8988T (cell line): ENCODE measurements at places on chromosomes 7 and 10.

DNA sequence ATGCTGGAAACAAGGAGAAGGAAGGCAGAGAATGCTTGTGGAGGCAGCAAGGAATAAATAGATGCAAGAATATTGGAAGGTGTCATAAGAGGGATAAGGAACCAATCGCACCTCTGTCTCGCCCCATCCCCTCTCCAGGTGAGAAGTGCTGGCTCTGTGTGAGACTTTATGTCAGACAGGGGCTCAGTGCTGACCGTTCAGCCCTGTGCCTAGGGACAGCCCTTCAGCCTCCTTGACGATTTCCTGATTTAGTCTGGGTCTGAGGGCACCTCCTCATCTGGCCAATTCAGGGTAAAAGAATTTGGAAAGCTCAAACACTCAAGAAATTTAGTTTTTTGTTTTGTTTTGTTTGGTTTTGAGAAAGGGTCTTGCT lies 54.9 kb downstream of the FAM241B start:
- DNase-seq: no peak

DNA sequence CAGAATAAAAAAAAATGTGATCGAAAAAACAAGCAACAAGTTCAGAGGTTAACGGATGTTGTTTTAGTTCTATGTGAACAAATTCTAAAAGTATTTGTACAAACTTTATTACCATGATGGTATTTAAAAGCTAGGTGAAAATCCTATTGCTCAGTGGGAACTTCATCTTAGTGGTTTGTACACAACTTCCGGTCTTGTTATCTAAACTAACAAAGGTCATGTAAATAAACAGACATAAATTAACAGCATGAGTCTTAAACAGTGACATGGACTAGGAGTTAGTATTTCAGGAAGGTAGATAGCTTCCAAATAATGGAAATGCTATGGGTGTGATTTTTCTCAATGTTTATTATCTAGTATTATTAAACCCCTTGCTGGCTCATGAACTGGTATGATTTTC lies 83.8 kb downstream of the SPAG6 start:
- DNase-seq: no peak

- no peak for DNase-seq
These were observed 19.5 kb downstream of the MYH16 start for GRCh38 chr7:99292127-99292526.

GRCh38 chr7:92877367-92877766 lies 41.0 kb upstream of the CDK6 start:
- no peak for DNase-seq

GRCh38 chr10:19310066-19310465 lies 261.5 kb downstream of the MALRD1 start:
- no peak for DNase-seq

GRCh38 chr10:132963430-132963960 lies 21.1 kb upstream of the CFAP46 start:
- DNase-seq: no peak

GRCh38 chr10:129914960-129915359 lies 49.1 kb downstream of the EBF3 start:
- no peak for DNase-seq

GRCh38 chr7:87735360-87735759 lies 107.2 kb downstream of the RUNDC3B start:
- no peak for DNase-seq

DNA sequence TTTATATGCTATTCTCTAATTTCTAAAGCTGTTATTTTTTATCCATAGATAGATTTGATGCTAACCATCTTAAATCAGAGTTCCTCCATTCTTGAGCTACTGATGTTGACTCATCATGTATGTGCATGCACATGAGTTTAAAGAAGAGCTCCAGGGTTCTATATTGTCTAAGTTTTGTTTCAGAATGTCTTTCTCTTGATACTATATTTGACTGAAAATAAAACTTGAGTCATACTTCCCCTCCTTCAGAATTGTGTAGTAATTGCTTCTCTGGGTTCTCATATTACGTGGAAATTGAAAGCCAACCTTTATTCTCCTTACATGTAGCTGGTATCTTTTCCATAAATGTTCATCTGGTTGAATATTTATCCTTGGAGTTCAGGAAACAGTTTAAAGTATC lies 89.4 kb downstream of the LRRTM3 start:
- DNase-seq: no peak

GRCh38 chr7:157821959-157822687 lies 485.3 kb downstream of the DNAJB6 start:
- DNase-seq: no peak

GRCh38 chr10:3438606-3439005 lies 266.0 kb upstream of the PITRM1 start:
- no peak for DNase-seq

- DNase-seq: no peak
These were observed 32.1 kb upstream of the RHEB start for GRCh38 chr7:151551820-151552219.

- DNase-seq: no peak
These were observed 189.0 kb downstream of the TCF7L2 start for GRCh38 chr10:113138937-113139585.

DNA sequence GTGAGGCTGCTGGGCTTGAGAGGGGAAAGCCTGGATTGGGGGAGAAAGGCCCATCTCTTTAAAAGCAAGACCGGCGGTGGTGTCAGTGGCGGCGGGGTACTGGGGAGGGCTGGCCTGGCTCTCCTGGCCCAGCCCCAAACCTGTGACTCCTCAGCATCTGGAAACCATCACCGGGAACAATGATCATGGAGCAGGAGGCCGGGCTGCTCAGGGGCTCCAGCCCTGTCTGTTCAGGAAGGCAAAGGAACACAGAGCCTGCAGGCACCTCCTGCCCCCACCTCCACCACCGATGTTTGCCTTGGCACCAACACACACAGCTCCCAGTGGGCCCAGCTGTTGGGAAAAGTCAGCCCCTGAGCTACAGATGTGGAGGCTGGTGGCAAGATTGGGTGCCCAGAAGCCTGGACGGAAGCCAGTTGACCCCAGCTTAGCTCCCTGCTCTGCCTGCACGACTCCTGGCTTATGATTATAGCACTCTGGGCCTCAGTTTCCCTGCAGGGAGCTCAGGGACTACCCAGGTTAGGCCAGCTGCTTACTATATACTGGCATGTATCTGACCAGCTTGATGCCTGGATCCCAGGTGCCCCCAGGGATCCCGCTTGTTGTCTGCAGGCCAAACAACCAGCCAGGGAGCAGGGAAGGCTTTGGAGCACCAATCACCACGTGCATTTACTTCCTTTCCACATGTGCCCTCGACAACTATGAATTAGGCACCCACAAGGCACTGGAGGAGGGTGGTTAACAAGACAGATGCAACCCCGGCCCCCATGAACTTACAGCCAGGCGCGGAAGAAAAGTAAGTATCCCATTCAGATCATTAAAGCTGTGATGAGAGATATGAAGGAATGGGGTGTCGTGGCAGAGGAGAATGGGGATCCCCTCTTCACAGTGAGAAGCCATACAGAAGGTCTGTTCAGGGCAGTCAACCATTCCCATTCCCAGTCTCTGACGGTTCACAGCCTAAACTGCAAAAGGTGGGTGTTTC lies 37.3 kb downstream of the ZCCHC24 start:
- no peak for DNase-seq

- DNase-seq: no peak
These were observed 927.1 kb upstream of the MBL2 start for GRCh38 chr10:53699684-53700083.

DNA sequence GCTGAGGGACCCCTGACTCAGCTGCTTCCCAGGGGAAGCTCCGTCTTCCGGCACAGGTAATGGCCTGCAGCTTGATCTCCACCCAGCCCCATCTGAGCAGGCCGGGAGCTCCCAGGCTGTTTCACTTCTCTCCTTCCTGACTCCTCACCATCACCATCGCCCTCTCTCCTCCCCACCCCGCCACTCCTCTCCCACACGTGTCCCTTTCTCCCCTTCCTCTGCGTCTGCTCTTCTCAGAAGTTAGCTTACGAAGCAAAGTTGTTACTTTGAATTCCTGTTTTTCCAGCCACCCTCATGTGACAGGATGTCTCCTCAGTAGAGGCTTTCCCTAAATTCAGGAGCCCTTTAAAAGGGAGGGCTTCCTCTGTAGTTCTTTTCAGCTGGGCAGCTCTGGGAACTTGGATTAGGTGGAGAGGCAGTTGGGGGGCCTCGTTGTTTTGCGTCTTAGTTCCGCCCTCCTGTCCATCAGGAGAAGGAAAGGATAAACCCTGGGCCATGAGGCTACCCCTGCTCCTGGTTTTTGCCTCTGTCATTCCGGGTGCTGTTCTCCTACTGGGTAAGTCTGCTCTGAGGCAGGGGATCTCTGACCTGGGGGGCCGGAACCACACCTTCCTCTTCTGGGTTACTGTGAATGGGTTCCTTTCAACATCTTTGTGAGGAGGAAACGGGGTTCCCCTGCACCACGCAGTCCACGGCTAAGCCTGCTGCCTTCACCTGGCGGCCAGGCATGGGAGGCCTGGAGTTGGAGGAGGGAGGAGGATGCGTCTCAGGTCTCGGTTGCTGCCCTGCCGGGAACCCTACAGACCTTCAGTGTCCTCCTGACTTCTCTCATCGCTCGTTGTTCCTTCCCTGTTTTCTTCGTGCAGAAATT lies at the start of gene MRC1:
MRC1 (plus strand) TSS at position 378 of the 871 bp plus-strand sequence; CDS start at position 496, 118 bp downstream.
- DNase-seq: no peak

- no peak for DNase-seq
These were observed 201.1 kb upstream of the HDAC9 start for GRCh38 chr7:18294411-18294810.

DNA sequence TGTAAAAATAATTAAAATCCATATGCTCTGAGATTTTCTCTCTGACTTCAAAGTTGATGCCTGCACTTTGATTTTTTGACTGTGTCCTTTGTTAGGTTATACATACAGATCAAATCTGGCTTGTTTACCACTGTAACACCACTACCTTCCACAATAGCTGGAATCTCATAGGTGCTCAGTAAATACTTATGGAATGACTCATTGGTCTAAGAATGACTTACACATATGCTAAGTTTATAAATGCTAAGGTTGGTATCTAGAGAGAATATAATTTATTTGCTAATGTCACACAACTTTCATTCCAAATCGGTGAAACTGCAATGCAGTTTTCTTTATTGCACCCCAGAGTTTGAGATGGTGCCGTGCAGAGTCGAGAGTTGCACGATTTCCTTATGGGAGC lies 578.5 kb downstream of the SH2D4B start:
- no peak for DNase-seq

DNA sequence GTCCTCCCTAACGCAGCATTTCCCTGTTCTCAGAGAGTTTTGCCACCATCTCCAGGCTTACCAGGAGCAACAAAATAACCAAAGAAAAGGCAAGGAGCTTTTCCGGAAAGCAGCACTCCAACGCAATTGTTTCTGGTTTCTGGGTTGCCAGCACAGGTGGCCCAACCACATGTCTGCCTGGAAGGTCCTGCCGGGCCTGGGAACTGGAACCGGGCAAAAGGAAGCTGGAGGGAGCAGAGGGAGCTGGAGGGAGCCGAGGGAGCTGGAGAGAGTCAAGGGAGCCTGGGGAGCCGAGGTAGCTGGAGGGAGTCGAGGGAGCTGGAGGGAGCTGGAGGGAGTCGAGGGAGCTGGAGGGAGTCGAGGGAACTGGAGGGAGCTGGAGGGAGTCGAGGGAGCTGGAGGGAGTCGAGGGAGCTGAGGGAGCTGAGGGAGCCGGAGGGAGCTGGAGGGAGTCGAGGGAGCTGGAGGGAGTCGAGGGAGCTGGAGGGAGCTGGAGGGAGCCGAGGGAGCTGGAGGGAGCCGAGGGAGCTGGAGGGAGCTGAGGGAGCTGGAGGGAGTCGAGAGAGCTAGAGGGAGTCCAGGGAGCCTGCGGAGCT lies 54.6 kb downstream of the STK32C start:
- DNase-seq: no peak

- no peak for DNase-seq
These were observed 48.9 kb downstream of the PARD3 start for GRCh38 chr10:34766266-34766600.

GRCh38 chr10:92714152-92714845 lies 24.5 kb downstream of the HHEX start:
- no peak for DNase-seq

- no peak for DNase-seq
These were observed 131.8 kb downstream of the TES start for GRCh38 chr7:116342125-116342524.

- DNase-seq: no peak
These were observed 669 bp downstream of the PI4K2A start for GRCh38 chr10:97640868-97641811.

- no peak for DNase-seq
These were observed 204.0 kb upstream of the GHITM start for GRCh38 chr10:83935339-83935736.

GRCh38 chr7:113040849-113041248 lies 45.8 kb downstream of the GPR85 start:
- DNase-seq: no peak

DNA sequence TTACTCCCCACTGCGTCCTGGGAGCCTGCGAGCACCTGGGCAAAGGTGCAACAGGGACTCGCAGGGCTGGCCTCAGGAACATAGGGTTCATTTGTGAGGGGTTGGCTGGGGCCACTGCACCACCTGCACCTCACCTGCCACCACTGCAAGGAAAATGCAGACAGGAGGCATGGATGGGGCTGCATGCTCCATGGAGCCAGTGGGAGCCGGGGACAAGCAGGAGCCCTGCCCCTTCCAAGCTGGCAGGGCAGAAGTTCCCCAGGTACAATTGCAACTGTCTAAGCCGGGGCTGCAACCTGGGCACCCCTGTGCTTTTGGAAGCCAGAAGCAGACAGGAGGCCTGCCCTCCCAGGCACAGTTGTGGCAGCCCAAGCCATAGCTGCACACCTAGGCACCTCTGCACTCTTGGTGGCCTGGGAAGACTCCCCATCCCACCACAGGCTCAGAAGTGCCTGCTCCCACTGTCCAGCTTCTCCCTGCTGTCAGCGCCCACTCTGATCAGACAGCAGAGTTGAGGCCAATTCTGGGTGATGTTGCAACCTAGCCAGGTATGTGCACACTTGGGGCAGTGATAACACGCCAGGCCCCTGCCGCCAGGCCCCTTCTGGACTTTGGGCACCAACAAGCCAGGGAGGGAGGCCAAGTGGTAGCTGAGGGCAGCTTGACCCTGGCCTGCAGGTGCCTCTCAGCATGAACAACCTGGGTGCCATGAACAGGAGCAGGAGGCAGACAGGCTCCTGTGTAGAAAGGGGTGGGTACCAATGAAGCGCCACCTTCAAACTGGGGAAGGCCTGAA lies 58.2 kb downstream of the TMEM106B start:
- DNase-seq: no peak

GRCh38 chr10:86043236-86043635 lies 323.4 kb downstream of the GRID1 start:
- DNase-seq: no peak
